T-helper 2 cell (primary cell): ENCODE measurements at places on chromosomes 2 and 18.

GRCh38 chr2:15189216-15189615, 371.9 kb downstream of the NBAS start:
- DNase-seq, result no peak

- no peak for DNase-seq
Observed at GRCh38 chr2:185012643-185013042, 414.3 kb downstream of the ZNF804A start.

DNA sequence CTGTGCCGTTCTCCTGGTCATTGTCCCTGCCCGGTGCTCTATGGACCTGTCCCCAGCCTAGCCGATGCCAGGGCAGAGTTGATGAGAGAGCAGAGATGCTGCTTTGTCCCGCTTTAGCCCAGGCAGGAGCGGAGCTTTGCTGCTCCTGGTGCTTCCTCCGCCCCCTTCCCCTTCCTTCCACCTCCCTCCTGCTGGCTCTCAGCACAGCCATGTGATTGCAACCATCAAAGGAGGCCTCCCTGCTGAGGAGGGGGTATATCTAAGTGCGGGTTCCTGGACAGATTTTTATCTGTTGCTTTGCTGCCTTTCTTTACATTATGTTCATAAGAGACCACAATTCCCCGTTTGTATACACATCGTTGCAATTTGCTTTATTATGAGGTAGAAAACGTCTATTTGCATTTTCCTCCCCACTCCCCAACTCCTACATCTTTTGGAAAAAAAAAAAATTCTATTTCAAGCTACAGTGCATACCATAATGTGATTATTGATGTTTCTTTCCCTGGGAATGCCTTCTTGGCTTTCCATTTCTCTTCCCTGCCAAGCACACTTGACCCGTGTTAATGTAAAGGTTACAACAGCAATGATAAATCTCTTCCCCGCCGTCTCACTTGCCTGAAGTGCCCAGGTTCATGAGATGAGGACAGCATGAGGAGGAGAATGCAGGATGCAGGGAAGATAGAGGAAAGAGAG, 25.4 kb downstream of the ALPK2 start:
- DNase-seq, result no peak

DNA sequence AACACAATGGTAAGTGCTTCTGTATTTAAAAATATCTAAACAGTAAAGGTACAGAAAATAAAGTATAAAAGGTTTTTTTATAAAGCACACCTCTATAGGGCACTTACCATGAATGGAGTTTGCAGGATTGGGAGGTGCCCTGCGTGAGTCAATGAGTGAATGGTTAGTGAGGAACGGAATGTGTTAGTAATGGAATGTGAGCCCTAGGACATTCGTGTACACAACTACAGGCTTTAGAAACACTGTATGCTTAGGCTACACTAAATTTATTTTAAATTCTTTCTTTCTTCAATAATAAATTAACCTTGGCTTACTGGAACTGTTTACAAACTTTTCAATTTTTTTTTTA, 337.9 kb upstream of the SLC39A10 start:
- no peak for DNase-seq

DNA sequence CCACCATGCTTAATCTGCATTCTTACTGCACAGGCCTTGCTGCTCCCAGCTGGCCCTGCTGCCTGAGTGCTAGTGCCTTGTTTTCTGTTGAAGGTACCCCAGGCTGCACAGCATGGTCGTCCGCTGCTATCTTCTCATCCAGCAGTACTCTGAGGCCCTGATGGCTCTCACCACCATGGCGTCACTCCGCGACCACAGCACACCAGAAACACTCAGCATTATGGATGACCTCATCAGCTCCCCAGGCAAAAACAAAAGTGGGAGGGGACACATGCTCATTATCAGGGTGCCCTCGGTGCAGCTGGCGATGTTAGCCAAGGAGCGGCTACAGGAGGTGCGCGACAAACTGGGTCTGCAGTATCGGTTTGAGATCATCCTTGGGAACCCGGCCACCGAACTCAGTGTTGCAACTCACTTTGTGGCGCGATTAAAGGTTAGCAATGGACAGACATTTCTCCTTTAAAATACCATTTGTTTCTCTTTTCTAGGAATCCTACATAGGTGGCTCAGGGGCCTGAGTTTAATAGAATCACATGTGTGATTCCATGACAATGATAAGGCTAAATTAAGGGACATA, 110.5 kb downstream of the ESCO1 start:
- peak; percentile 4 for DNase-seq

GRCh38 chr2:118044103-118044716, 30.3 kb upstream of the CCDC93 start:
- no peak for DNase-seq

DNA sequence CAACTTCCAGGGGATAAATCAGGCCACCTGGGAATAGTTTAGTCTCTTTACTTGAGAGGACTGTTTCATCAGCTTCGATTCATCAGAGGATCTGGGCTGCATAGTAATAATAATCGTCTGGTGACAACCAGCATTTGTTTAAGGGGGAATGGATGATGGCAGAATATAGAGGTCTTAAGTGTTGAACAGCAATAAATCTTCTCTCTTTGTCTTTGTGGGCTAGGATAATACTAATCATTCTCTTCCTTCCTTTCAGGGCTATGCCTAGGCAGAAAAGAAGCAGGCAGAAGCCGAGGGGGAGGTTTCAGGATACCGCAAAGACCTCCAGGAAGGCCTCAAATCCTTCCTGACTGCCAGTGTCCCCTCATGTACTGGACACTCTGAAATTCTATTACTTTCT, 150.4 kb upstream of the GAREM1 start:
- DNase-seq, result no peak

DNA sequence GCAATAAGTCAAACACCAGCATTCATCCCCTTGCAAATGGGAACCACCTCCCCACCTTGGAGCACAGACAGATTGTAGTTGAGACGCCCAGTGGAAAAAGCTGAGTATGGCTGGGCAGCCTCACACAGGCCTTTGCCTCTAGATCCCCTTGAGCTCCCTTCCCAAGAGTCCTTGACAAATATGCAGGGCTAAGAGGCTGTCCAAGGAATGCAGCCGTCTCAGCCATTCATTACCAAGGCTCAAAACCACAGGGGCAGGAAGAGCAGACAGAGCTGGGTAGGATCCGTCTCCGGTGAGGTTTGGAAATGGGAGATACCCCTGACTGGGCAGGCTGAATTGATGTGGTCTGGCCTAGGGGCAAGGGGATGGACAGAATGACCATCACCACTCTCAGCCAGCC, 557.1 kb downstream of the TNS1 start:
- DNase-seq, result no peak

DNA sequence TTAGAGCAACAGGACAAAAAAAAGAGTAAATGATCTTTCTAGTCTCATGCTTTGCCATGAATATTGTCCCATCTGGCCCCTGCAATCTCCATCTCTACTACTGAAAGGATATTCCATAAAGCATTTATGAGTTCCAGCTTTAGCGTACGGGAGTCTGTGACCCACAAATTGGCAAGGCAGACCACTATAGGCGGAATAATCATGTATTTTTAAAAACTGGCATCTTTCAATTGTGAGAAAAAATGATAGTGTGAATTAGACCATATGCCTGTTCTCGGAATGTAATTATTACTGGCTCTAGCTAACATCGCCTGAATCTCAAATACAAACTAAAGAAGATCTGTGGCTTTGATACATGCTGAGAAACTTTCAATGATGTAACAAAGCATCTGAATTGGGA, 738.1 kb upstream of the NXPH2 start:
- DNase-seq, result no peak

- no peak for DNase-seq
Observed at GRCh38 chr18:64017870-64018269, 48.0 kb downstream of the SERPINB8 start.

- DNase-seq, result no peak
Observed at GRCh38 chr18:33833842-33834241, 255.8 kb downstream of the ASXL3 start.

GRCh38 chr2:222305516-222306392, 7.0 kb upstream of the PAX3 start:
- no peak for DNase-seq

DNA sequence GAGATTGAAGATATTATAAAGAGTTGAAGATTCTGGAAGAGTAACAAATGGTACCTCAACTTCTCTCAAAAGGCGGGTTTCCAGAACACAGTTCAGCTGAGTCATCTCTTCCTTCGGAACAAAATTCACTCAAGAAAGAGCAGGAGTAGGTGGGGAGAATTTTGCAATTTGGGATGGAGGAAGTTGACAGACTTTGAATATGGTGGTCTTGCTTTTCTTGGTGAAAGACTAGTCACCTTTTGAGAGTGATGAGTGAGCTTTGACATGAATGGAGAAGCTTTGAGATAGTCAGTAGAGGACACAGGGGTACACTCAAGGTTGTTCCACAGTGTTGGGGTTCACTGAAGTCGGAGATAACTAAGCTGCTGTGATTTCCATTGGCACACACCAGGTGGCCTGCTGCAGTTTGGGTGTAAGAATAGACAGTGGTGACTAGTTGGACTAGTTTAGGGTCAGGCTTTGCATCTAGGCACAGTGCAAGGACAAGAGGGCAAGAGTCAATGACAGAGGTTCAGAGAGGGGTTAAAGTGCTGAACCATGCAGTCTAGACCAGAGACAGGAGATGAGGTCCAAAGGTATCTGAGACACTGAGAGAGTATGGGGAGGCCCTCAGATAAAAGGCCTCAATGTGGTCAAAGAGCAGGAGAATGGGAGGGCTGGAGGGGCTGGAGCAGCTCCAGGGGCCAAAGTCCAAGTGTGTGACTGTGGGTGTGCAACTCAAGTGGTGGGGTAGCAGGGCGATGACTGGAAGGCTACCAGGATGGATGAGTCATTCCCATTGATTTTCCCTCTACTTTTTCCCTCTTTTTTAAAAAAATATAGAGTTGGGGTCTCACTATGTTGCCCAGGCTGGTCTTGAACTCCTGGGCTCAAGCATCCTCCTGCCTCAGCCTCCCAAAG, 7.7 kb downstream of the CCL20 start:
- DNase-seq, result no peak

DNA sequence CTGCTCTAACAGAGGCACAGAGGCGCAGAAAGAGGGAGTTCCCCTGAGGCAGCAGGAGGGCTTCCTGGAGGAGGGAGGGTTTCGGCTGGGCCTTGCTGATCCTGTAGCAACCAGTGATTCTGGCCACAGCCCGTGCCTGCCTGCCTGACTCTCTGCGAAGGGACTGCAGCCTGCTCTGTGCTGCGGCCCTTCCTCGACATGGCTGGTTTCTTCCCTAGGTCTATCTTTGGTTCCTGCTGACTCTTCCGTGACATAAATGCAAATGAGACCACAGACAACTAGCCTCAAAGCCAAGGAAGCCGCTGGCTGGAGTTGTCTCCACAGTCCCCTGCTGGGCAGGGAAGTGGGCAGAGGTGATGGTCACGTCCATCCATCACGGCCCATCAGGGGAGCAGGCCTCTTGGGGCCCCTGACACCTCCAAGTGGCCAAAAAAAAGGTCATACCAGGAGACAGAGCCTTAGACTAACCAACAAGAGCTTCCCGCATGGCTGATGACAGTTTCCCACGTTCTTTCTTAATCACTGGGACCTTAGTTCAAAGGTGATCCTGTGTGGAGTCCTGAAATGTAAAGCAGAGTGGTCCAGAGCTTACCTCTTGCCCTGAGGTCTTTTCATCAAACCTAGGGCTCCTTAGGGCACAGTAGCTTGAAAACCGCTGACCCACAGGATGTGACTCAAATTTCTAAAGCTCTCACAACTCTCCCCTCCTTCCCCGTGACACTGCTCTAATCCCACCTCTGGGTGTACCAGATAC, 55.3 kb downstream of the HS1BP3 start:
- DNase-seq, result peak; percentile 59
